ENCODE measurements at places on chromosomes 4 and X.

DNA sequence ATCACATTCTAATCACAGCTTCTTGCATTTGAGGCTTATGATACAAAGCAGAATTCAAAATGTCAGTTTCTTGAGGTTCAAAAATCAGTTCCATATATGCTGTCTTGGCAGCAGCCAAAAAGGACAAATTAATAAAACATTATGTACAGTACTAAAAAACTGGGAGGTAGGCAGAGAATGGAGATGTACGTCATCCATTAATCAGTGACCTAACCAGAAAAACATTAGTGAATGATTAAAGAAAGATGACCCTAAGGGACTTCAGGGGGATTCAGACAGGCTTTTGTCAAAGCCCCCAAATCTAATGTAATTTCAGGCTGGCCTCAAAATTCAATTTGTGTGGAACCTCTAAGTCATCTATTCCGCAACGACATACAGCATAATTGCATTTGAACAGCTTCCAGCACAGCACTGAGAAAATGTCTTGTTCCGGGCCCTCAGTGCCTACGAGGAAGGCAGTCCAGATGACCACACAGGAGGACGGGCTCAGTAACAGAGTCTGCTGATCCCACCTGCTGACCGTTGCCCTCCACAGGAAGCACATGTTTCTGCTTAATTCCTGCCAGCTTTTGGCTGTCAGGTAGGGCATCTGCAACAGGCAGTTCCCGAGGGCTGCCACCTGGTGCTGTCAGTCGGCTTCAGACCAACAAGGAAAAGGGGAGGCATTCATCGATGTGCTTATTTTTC is 83.8 kb upstream of the HHIP start:
- no peak for DNase-seq

GRCh38 chr4:158299459-158300007 is 89.2 kb downstream of the TMEM144 start:
- no peak for DNase-seq

DNA sequence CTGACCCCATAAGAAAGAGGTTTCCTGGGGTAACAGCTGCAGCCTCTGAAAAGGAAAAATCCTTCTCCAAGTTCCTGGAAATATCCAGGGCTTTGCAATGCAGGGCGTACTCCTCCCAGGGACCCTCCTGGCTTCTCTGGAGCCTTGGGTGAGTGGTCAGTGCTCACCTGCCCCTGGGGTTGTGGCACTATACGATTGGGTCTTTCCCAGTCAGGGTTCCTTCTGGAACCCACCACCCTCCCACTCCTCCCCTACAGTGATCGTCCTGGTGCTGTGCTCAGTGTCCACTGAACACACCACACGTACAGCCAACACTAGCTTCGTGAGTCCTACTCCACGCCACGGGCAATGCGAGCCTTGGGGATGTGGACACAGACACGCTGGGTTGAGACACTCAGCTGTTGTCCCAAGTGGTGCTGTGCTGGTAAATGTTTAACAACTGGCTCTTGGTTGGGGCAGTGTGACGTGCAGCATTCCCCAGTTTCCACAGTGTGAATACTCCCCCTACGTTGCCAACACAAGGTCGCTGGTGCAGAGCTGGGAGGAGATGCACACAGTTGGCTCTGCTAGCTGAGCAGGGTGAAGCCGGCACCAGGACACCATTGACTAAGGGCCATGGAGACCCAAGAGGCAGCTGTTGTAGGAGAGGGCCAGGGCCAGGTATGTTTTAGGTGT is 65.4 kb downstream of the HTRA3 start:
- peak; percentile 58 for DNase-seq

GRCh38 chr4:94870146-94870545 is 112.4 kb downstream of the BMPR1B start:
- no peak for DNase-seq

- DNase-seq, result no peak
Measured at GRCh38 chrX:18966624-18967023, 17.3 kb downstream of the PHKA2 start.

DNA sequence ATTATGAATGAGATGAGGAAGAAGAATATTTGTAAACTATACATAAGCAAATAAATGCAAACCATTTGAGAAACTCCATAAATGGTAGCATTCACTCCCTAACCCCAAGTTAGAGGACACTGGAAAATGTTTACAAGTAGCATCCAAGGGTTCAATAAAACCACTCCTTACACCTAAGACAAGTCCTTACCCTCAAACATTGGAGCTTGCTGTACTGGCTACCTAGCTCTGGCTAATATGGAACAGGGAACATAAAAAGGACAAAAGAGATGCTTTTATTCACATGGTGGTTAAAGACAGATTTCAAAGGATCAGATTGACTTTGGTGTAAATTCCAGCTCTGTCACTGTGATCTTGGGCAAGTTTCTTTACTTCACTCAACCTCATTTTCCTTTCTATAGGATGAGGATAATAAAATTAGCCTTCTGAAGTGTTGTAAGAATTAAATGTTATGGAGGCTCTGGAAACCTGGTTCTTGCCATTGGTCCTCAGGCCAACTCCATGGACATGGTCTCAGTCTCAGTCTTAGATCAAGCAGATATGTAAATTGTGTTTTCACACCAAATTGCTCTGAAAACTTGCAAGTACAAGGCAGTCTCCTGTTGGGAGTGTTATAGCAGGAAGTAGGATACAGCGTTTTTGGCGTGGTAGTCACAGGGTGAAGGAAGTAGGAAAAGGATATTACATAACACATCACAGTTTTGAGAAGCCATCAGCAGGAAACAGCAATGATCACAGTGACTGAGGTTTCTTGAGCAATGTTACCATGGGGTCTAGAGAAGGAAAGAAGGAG is 3.3 kb downstream of the CXCL1 start:
- no peak for DNase-seq

- DNase-seq, result no peak
Measured at GRCh38 chr4:148649652-148650331, 207.6 kb upstream of the NR3C2 start.

DNA sequence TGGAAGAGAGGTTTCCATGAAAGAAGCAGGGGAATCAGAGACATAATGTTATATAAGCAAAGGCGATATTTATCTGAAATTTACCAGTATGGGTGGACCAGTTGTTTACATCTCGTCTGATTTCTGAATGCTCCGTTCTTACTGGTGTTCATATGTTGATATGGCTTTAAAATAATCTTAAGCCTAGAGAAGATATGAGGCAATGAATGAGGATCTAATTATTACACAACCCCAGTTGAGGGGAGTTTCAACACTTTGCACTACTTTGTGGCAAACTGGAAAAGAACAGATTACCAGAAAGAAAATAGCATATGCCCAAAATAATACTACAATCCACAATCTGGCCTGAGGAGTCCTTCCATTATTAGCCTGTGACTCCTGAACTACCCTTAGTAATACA is 263.3 kb upstream of the MAGEB2 start:
- no peak for DNase-seq

- no peak for DNase-seq
Measured at GRCh38 chrX:120087289-120088017, 10.0 kb upstream of the RHOXF2B start.

DNA sequence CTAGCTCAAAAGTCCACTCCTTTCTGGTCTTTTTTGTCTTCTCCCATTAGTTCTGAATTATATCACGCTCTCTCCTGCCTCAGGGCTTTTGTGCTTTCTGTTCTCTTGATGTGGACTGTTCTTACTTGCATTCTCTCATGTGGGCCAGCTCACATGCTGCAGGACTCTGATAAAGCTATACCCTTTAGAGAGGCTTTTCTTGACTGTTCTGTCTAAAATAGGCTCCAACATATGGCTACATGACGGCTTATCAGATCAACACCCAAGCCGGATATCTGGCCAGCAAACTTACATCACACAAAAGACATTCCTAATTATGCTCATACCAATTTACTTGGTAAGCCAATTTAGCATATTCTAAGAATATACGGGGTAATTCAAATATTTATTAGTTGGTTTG is 1494.5 kb downstream of the TECRL start:
- DNase-seq, result no peak

- no peak for DNase-seq
Measured at GRCh38 chr4:117512414-117512813, 427.0 kb upstream of the TRAM1L1 start.

DNA sequence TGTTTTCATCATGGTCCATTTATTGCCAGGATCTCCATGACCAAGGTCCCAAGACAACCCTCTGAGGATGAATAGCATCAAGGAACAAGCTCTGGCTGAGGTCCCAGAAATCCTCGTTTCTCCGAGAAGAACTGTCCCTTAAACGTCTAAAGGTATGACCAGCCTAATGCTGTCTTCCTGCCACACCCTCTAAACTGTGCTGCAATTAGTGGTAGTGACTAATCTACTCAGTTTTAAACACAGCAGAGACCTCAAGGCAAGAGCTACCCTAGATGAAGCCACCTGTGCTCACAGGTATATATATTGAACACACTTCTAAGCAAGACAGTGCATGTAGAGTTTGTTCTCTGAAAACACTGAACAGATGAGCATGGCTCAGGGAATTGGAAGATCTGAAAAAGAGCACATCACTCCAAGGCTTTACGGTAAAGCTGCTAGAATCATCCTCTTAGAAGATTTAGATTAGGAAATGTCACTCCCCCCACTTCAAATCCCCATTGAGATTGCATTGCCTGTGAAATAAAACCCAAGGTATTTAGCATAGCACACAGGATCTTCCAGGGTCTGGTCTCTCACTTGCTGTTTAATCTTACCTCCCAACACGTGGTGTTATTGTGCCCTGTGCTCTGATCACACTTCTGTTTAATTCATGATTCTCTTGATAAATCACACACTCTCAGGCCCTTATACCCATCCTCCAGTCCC is 173.9 kb upstream of the VCX3A start:
- no peak for DNase-seq

GRCh38 chrX:152530967-152531366 is 79.9 kb upstream of the GABRA3 start:
- no peak for DNase-seq

- no peak for DNase-seq
Measured at GRCh38 chr4:159722052-159722451, 619.2 kb downstream of the RAPGEF2 start.

DNA sequence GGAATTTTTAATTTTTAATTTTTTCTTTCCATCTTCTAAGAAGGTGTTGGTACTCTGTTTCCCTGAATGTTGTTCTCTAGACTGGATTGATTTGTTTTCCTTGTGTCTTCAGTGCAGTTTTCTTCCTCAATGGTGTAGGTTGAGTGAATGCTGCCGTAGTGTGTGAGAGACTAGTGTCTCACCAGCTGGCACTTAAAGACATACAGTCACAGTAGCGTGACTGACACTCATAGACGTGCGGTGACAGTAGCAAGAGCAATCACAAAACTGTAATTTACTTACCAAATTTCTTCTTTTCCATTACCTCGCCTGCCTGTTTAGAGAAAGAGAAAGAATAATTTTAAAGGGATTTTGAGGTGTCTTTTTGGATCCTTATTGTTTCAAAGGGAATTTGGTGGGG is 21.4 kb upstream of the PGM2 start:
- no peak for DNase-seq

DNA sequence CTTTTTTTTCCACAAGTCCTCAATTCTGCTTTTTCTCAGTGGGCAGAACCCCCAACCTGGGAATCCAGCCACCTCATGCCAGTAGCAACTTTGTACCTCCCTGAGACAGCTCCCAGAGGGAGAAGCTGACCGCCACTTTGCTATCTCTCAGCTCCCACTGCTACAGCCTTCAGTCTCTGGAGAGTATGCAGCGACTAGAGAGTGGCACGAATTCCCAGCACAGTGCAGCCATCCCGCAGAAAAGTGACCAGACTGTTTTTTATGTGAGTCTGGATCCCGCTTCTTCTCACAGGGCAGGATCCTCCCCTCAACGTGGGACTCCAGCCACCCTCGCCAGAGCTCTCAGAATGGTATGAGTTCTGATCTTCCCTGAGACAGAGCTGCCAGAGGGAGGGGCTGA is 1234.6 kb downstream of the FAM133A start:
- no peak for DNase-seq

GRCh38 chrX:110226931-110227330 is 91.0 kb downstream of the AMMECR1 start:
- DNase-seq, result no peak

DNA sequence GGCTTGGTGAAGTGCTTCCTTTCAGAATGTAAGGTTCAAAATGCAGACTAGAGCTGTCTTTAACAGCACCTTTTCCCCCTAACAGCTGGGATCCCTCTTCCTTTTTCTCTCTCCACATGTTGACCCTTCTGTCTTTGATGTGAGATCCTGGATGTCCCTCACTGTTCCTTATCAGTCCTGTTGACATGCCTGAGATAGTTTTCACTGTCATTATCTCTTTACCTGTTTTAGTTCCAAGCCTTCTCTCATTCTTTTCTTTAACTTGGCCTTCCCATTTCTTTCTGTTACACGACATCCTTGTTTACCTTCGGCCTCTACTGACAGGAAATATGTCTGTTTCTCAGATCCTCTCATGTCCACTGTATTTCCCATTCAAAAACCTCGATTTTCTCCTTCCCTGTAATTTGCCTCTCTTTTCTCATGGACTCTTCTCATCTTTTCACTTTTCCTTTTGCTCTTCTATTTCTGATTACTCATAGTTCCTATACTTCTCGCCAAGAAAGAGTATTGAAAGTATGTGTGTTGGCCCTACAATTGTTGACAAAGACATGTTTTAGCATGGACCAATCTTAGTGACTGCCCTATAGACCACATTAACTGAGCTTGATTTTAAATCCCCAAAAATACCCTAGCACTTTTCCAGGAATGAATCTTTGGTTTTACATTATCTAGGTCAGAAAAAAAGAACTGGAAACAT is 1.2 kb upstream of the SOWAHB start:
- DNase-seq, result no peak

DNA sequence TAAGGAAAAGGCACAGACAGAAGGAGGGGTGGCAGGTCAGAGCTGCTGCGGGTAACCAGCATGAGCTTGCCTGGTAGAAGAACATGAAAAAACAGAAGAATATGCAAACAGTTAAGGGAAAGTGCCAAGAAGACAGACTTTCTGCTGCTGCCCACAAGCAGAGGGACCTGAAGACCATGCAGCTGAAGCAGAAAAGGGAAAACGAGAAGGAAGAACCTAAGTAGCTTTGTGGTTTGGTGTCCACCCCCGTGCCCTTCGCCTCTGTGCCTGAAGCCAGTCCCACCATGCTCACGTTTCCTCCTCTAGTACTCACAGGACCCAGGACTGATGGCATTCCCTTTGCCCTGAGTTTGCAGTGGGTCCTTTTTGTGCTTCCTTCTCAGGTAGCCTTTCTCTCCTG is 62.8 kb downstream of the UBA6 start:
- DNase-seq, result no peak

DNA sequence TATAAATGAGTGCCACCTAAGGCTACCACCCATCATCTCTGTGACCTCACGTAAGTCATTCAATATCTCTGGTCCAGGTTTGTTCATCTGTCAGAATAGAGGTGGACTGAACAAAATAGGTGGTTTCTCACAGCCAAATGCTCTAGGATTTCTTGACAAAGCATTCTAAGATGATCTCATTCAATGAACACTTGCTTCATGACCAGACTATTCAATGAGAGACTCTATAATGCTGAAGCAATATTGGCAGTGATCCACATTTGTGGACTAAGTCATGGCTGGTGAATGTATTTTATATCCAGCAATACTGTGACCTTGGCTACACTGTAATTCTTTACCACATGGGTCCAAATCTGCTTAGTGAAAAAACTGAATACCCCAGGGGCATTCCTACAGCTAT is 37.9 kb downstream of the LDB2 start:
- DNase-seq, result no peak

GRCh38 chrX:45771560-45772340 is 571.1 kb upstream of the DIPK2B start:
- DNase-seq, result no peak

GRCh38 chr4:79147251-79147650 is 178.6 kb downstream of the NAA11 start:
- no peak for DNase-seq
